Stimulated activated CD4-positive, alpha-beta T cell treated with anti-CD3 and anti-CD28 coated beads, Interleukin-15, amount 100 ng/mL, for 24 hours (primary cell): ENCODE measurements at places on chromosomes 16 and 17.

GRCh38 chr16:19356024-19356952 lies 61.4 kb upstream of the TMC5 start:
- peak; percentile 2 for DNase-seq

GRCh38 chr17:77375917-77376651 lies 235.3 kb downstream of the SEC14L1 start:
- peak; percentile 88 for DNase-seq

GRCh38 chr17:78233678-78234077 lies 2.2 kb downstream of the TMEM235 start:
- no peak for DNase-seq

GRCh38 chr16:88772871-88773811 lies 11.9 kb downstream of the PIEZO1 start:
- no peak for DNase-seq

DNA sequence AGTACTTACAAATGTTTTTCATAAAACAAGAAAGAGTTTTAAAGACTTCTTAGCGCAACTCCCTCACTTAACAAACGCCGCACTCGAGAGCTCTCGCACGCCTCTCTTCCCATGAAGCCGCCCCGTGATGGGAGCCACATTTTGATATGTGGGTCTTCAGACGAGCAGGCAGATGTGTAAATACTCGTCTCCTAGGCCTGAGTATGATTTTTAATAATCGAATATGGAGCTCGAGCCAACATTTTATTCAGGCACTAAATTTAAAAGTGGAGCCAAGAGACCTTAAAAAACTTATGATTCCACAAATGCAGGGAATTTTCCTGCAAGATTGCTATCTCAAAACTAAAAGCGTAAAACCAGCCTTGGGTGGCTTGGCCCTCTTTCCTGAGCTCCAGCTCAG lies 55.4 kb downstream of the IRX6 start:
- DNase-seq, result no peak

DNA sequence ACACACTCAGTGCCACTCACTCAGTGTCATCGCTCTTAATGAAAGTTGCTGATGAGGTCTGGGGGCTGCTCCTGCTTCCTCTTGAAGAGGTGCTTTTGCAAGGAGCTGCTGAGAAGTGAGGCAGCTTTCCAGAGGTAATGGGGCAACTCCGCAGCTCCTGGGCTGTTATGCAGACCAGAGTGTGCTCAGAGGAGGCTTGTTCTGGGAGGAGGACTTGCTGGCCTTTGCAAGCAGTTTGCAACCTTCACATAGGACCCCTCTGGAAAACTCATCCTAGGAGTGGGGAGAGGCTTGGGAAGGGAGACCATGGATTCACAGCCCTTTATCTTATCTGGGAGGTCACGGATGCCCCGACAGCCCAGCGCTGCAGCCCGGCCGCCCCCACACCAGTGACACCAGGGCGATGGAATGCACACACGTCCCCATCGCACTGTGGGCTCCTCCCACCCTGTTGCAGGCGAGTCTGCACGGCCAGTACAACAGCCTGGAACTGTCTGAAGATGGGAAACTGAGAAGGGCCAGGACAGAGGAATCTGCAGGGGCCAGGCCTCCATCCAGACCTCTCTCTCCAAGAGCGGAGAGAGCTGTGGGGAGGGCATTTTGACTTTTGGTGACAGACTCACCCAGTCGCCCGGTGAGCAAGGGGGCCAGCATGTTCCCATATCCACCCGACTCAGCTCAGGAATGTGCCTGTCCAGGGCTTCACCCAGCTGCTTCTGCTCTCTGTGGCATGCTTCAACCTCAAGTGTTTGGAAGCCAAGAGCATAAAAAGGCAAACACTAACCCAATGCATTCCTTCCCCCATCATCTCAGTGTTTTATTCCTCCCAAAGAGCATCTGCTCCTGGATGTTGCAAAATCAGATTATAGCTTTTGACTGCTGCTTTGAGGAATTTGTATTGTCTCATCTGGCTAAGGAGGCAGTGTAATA lies 78.6 kb upstream of the ZNF469 start:
- DNase-seq, result no peak

DNA sequence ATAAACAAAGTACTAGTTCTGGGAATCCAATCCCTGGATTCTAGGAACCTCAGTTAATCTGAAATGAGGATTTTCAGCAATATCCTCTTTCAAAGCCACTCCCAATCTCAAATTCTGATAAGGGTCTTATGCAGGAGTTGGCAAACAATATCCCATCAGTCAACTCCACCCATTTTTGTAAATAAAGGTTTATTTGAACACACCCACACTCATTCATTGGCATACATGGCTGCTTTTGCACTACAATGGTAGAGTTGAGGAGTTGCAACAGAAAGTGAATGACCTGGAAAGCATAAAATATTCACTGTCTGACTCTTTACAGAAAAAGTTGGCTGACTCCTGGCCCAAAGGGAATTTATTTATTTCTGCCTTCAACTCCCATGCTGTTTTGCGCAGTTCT lies 157.7 kb upstream of the CDH11 start:
- DNase-seq, result no peak
